Prostate gland (tissue), 2 donors: ENCODE measurements at places on chromosomes 11 and 22. TPM values are rescaled to one million over a fixed set of nuclear protein-coding genes. Genes with fewer than 3 reads are reported as not detected.

DNA sequence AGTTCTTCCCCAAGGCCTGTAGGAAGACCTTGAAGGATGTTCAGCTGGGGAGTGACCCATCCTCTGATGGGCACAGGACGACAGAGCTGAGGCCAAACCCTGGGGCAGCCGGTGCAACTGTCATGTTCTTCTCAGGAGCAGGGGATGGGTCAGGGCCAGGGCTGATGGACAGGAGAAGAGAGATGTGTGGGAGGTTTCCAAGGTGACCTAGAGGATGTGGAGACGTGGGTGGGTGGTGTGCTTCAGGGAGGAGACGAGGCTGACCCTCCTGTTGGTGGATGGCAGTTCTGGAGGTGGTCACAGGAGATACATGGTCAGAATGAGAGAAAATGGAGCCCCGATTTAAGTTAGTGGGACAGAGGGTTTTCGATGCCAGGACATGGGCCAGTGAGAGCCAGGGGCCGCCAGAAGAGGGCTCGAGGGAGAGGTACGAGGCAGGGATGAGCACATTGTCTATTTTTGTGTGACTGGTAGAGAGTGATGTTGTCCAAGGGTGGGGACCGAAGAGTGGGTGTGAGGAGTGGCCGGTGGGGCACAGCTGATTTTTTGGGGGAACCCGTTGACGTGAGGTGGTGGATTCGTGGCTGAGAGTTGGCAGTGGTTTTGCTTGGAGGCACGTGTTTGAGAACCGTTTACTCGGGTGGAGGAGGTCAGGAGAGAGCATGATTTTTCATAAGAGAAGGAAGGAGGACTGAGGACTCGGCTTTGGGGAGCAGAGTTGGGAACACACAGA is 14.6 kb downstream of the TBC1D22A start:
- no peak overlapping the region for H3K4me3 ChIP-seq
- H3K27me3 ChIP-seq: no peaks in the 10 kb centered on the region
- H3K4me1 ChIP-seq: no peaks in the 10 kb centered on the region
- DNase-seq: no peak

DNA sequence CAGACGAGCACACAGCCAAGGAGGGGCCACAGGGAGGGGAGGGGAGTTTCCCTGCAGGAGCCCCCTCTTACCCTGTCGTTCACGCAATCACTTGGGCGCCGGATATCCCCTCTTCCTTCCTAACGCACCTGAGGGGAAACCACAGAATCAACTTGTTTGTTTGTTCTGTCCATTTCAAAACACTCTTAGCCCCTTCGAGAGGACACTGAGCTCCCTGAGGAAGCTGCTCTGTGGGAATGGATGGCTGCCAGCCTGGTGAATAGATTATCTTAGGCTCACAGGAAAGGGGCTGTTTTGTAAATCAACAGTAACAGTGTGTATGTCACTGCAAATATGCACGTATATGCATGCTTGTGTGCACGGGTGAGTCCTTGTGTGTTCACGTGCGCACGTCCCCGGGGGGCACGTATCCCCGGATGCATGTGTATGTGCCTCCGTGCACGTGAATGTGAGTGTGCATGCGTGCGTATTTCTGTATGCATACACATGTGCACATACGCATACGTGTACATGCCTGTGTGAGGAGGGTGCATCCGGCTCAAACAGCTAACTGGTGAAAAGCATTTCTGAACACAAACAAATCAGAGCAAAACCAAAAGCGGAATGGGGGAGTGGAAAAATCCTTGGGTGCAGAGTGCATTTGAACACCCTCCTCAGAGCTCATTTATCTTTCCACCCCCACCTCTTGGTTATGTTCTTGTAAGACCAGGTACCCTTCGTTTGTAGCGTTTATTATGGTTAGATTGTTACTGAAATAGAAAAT is 7.2 kb downstream of the ARSA start:
- H3K27ac ChIP-seq: peak overlapping the region; percentile 83
- DNase-seq: peak; percentile 72
- H3K36me3 ChIP-seq: no peaks in the 10 kb centered on the region
- H3K27me3 ChIP-seq: no peaks in the 10 kb centered on the region
- peak overlapping the region; percentile 2 for H3K4me3 ChIP-seq

DNA sequence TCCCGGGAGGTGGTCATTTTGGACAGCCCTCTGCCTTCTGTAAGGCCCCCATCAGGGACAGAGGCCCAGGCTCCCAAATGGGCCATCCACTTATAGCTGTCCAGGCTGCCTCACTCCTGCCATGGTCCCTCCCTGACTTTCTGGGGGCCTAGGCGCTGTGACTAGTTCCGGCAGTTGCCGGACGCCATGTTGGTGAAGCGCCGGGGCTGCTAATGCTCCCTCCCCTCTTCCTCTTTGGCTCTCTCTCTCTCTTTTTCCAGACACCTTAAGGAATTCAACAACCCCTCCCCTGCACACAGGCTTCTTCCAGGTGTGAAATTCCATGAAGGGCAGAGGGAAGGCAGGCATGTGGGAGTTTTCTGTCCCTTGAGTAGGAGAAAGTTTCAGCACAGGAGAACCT is 445.6 kb downstream of the SOX6 start:
- no peak overlapping the region for H3K27ac ChIP-seq
- no peaks in the 10 kb centered on the region for H3K27me3 ChIP-seq
- no peak for DNase-seq
- no peak overlapping the region for H3K4me3 ChIP-seq
- H3K4me1 ChIP-seq: no peaks in the 10 kb centered on the region

GRCh38 chr11:109972939-109973338 is 120.3 kb upstream of the ZC3H12C start:
- H3K4me1 ChIP-seq: no peaks in the 10 kb centered on the region
- H3K36me3 ChIP-seq: no peaks in the 10 kb centered on the region
- no peak overlapping the region for H3K27ac ChIP-seq
- no peaks in the 10 kb centered on the region for H3K27me3 ChIP-seq

GRCh38 chr22:44888491-44889254 is 121.1 kb downstream of the PHF21B start:
- no peaks in the 10 kb centered on the region for H3K27me3 ChIP-seq
- no peaks in the 10 kb centered on the region for H3K36me3 ChIP-seq
- no peak for DNase-seq

- no peak for DNase-seq
- H3K27ac ChIP-seq: no peak overlapping the region
- no peak overlapping the region for H3K4me3 ChIP-seq
- no peaks in the 10 kb centered on the region for H3K4me1 ChIP-seq
Observed at GRCh38 chr11:39365809-39366436, 2093.5 kb downstream of the LRRC4C start.

- H3K27me3 ChIP-seq: no peaks in the 10 kb centered on the region
- H3K4me1 ChIP-seq: peaks cover 12% of the 10 kb centered on the region
- H3K4me3 ChIP-seq: no peak overlapping the region
- DNase-seq: no peak
- no peaks in the 10 kb centered on the region for H3K36me3 ChIP-seq
- no peak overlapping the region for H3K27ac ChIP-seq
Observed at GRCh38 chr11:68350759-68351449, 38.5 kb downstream of the LRP5 start.

DNA sequence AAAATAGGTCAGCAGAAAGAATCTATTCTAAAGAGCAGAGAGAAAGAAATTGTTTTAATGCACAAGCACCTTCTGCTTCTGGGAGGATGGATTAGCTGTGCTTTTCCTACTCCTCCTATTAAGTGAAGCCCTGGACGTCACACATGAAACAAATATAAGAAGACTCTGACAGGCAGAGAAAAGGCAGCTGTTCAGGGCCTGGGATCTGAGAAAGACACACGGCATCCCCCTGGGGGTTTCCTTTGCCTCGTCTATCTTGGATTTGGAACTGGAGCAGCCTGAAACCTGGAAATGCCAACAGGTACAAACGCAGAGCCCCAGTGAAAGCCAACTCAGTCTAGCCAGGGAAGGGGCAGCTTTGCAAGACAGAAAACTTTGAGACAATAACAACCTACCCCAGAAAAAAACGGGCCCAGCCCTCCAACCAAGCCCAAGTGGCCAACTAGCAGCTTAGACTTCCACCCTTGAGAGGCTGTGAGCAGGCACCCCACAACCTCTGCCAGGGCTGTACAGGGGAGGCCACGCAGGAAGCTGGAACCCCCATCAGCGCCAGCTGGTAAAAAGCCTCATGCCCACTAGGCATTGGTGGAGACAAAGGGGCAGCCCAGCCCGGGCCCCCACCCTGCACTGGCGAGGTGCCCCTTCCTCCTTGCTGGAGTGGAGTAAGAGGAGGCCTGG is 7.3 kb downstream of the CERK start:
- H3K27ac ChIP-seq: no peak overlapping the region
- no peak for DNase-seq
- peaks cover 3% of the 10 kb centered on the region for H3K4me1 ChIP-seq
- H3K27me3 ChIP-seq: no peaks in the 10 kb centered on the region
- no peak overlapping the region for H3K4me3 ChIP-seq

- no peaks in the 10 kb centered on the region for H3K36me3 ChIP-seq
- no peak for DNase-seq
- H3K27me3 ChIP-seq: no peaks in the 10 kb centered on the region
- H3K27ac ChIP-seq: no peak overlapping the region
- H3K4me1 ChIP-seq: no peaks in the 10 kb centered on the region
Observed at GRCh38 chr11:123822599-123822998, 16.4 kb upstream of the OR6M1 start.

- H3K4me3 ChIP-seq: no peak overlapping the region
- H3K27ac ChIP-seq: no peak overlapping the region
- H3K4me1 ChIP-seq: no peaks in the 10 kb centered on the region
Observed at GRCh38 chr11:126233391-126233790, 21.8 kb downstream of the FAM118B start.

DNA sequence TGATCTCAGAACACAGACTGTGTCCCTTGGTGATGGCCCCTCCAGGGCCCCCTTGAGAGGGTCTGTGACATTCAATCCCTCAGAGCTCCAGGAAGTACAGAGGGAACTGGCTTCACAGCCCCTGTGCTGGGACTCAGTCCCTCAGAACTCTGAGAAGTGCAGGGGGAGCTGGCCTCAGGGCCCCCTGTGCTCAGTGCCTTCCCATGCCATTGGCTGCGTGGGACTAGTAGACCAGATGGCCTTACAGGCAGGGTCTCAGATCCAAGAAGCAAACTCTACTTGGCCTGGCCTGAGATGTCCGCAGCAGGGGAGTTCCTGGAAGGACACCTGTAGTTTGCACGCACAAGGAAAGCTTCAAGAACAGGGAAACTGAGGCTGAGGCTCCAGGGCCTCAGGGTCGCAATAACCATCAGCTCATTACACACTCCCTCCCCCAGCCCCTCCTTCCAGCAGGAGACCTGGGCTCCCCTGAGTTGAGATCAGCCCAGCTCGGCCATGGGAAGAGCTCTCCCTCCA is 138.4 kb downstream of the BRD1 start:
- H3K36me3 ChIP-seq: no peaks in the 10 kb centered on the region
- no peak overlapping the region for H3K27ac ChIP-seq
- no peak for DNase-seq
- H3K4me1 ChIP-seq: no peaks in the 10 kb centered on the region
- peaks cover 10% of the 10 kb centered on the region for H3K27me3 ChIP-seq
- H3K4me3 ChIP-seq: no peak overlapping the region

DNA sequence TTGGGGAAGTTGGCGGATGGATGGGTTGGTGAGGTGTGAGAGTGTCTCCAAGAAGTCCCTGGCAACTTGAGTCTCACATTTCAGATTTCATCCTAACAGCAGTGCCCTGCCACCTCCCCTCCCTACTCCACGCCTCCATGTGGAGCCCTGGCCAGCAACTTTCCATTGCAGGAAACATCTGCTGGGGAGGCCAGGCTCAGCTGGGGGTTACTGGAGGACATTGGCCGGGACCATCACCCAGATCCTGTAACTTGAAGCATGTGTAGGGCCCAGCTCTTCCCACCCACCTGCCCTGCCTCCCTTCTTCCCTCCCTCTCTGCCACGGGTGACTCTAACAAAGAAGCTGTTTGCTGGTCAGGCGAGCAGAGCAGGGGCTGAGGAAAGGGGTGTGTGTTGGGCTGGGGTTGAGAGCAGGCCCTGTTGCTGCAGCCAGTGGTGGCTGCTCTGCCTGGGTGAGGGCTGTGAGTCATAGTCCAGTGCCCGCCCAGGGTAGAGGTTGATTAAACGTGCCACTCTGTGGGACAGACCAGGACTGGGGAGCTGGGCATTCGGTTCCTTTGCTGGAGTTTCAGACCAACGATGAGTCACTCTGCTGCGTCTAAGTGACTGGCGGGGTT is 64.0 kb downstream of the SCN3B start:
- H3K4me3 ChIP-seq: no peak overlapping the region
- no peak overlapping the region for H3K27ac ChIP-seq
- H3K4me1 ChIP-seq: no peaks in the 10 kb centered on the region
- DNase-seq: no peak
- H3K36me3 ChIP-seq: no peaks in the 10 kb centered on the region
- H3K27me3 ChIP-seq: no peaks in the 10 kb centered on the region

- no peak overlapping the region for H3K27ac ChIP-seq
- H3K4me3 ChIP-seq: no peak overlapping the region
- DNase-seq: no peak
Observed at GRCh38 chr11:64371201-64371600, 12.2 kb downstream of the RPS6KA4 start.

DNA sequence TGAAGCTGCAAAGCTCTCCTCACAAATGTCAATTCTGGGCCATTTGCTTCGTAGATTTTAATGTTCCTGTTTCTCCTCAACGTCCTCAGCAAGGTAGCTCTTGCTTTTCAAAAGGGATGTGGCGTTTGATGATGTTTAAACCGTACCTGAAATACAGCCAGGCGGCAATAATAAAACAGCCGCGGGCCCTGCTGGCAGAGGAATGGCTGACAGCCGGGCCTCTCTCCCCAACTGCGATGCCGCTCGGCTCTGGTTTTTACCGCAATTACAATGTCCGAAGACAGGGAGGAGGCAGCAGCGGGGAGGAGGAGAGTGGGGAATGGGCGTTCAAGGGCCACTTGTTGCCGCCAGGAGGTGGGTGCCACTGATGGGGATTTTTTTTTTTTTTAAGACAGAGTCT is 27.5 kb downstream of the MACROD1 start:
- H3K4me1 ChIP-seq: peaks cover 9% of the 10 kb centered on the region
- no peaks in the 10 kb centered on the region for H3K36me3 ChIP-seq
- H3K27me3 ChIP-seq: no peaks in the 10 kb centered on the region

DNA sequence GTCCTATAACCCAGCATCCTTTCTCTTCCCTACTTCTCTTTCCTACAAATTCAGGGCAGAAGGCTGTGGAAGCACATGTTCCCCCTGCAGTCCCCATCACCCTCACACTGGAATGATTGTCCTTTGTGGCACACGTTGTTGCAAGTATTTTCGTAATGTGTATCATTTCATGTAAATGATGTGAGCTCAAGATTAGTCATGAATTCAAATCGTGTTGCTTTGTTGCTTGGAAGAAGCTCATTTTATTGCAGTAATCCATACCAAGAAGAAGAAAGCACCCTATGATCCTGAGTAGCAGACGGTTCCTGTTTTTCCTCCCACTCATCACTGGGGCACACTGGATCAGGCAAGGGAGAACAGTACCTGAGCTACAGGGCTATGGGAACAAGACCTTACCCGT is 173.4 kb downstream of the NCAM1 start:
- H3K27ac ChIP-seq: no peak overlapping the region
- no peaks in the 10 kb centered on the region for H3K36me3 ChIP-seq
- no peak for DNase-seq
- no peaks in the 10 kb centered on the region for H3K4me1 ChIP-seq

GRCh38 chr11:60924110-60924905 is at the start of gene TMEM132A:
Gene TMEM132A (plus strand): TSS chr11:60924460. CDS start chr11:60924634, 174 bp downstream.
- peaks cover 9% of the 10 kb centered on the region for H3K36me3 ChIP-seq
- H3K4me1 ChIP-seq: no peaks in the 10 kb centered on the region
- no peak within 1 kb of the TSS for H3K27ac ChIP-seq
- no peaks in the 10 kb centered on the region for H3K27me3 ChIP-seq
- H3K4me3 ChIP-seq: peak within 1 kb of the TSS; percentile 46

The OSBP2 gene
- total RNA-seq: 4.5 TPM

The PTPN5 gene
- 0.77 TPM for total RNA-seq

The RAPSN gene
- not detected for total RNA-seq

The DKK3 gene
- total RNA-seq: 273 TPM

The GPR83 gene
- total RNA-seq: not detected

The RBMXL2 gene
- 12.0 TPM for total RNA-seq

The PKDREJ gene
- not detected for total RNA-seq

The SHANK3 gene
- total RNA-seq: 9.1 TPM

The CRYBB3 gene
- total RNA-seq: 0.36 TPM

The PGR gene
- total RNA-seq: 3.5 TPM

The RAB36 gene
- 12.7 TPM for total RNA-seq
